ENCODE measurements at places on chromosomes 1 and 21. TPM values are rescaled to one million over a fixed set of nuclear protein-coding genes. Genes with fewer than 3 reads are reported as not detected.

GRCh38 chr1:6450943-6451373, 15.0 kb downstream of the TNFRSF25 start:
- H3K27me3 ChIP-seq, result peaks cover 34% of the 10 kb centered on the region
- no peaks in the 10 kb centered on the region for H3K36me3 ChIP-seq
- H3K27ac ChIP-seq, result no peak overlapping the region
- H3K4me1 ChIP-seq, result peaks cover 12% of the 10 kb centered on the region
- no peak for DNase-seq

The DAB1 gene
- total RNA-seq, result 14.0 TPM

DNA sequence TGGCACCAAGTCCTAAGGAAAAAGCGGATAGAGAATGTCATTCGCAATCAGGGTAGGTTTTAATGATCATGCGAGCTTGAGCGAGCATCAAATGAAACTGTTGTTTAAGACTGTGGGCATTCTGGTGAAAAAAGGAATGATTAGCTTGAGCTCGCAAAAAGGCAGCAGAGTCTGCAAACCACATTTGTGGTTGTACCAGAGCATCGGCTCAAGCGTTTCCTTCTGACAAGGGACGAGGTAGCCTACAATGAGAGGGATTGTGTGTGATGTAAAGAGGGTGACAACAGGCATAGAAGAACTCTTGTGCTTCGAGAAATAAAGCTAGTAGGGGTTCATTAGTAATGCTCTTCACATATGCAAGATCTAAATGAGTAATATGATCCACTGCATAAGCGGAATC, 11.1 kb upstream of the CD48 start:
- no peak overlapping the region for H3K27ac ChIP-seq
- peaks cover 6% of the 10 kb centered on the region for H3K27me3 ChIP-seq
- H3K36me3 ChIP-seq, result no peaks in the 10 kb centered on the region
- DNase-seq, result no peak
- H3K4me3 ChIP-seq, result no peak overlapping the region

The ITLN2 gene
- not detected for total RNA-seq

GRCh38 chr1:8004803-8005573, 21.1 kb downstream of the ERRFI1 start:
- H3K4me3 ChIP-seq, result no peak overlapping the region
- DNase-seq, result no peak
- peaks cover 8% of the 10 kb centered on the region for H3K4me1 ChIP-seq
- H3K27ac ChIP-seq, result peak overlapping the region; percentile 5

- peaks cover 8% of the 10 kb centered on the region for H3K27me3 ChIP-seq
- peak overlapping the region; percentile 91 for H3K27ac ChIP-seq
- peak overlapping the region; percentile 31 for H3K4me3 ChIP-seq
- no peaks in the 10 kb centered on the region for H3K36me3 ChIP-seq
Measured at GRCh38 chr1:62288224-62288623, 31.0 kb downstream of the KANK4 start.

DNA sequence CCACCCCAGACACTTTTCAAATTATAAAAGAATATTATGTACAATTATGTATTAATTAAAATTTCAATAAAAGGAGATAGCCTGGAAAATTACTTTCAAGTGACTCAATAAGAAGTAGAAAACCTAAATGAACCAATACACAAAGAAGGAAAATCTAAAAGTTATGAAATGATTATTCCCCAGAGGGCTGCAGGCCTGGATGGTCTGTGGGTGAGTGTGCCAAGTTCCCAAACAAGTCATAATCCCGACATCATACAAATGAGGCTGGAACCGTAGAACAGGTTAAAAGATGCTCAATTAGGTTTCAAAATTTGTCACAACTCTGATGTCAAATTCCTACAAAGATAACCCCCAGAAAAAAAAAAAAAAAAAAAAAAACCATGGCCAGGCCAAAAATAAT, 12.7 kb downstream of the SPATC1L start:
- no peaks in the 10 kb centered on the region for H3K4me1 ChIP-seq
- peaks cover 25% of the 10 kb centered on the region for H3K36me3 ChIP-seq
- no peak overlapping the region for H3K4me3 ChIP-seq
- DNase-seq, result no peak
- no peaks in the 10 kb centered on the region for H3K27me3 ChIP-seq

GRCh38 chr1:42420911-42421585, 34.8 kb downstream of the ZMYND12 start:
- H3K27me3 ChIP-seq, result no peaks in the 10 kb centered on the region
- no peak overlapping the region for H3K4me3 ChIP-seq
- DNase-seq, result no peak
- no peak overlapping the region for H3K27ac ChIP-seq
- peaks cover 6% of the 10 kb centered on the region for H3K4me1 ChIP-seq
- no peaks in the 10 kb centered on the region for H3K36me3 ChIP-seq

The HCRTR1 gene
- 0.23 TPM for total RNA-seq

DNA sequence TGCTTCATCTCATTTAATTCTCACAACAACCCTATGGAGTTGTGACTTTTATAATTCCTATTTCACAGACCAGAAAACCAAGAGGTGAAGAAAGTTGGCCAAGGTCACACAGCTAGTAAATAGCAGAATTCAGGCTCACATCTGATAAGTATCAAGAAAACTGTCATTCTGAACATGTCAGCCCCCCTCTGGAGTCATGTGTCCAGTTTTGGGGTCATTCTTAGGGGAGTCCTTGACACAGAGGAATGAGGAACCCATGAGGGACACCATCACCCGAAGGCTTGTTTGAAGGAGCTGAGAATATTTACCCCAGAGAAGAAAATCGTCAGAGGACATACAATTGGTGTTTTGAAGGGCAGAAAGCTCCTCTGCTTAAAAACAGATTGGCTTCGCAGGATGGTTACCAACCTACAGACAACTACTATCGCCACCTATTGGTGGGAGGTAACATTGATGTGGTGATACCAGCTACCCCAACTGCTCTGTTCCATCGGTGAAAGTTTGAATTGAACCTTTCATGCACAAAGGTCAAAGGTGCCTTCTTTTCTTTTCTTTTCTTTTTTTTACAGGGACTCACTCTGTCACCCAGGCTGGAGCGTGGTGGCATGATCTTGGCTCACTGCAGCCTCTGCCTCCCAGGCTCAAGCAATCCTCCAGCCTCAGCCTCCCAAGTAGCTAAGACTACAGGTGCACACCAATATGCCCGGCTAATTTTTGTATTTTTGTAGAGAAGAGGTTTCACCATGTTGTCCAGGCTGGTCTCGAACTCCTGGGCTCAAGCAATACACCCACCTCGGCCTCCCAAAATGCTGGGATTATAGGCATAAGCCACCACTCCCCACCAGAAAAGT, 31.3 kb downstream of the NCMAP start:
- H3K4me3 ChIP-seq, result no peak overlapping the region
- DNase-seq, result peak; percentile 27
- peaks cover 59% of the 10 kb centered on the region for H3K27me3 ChIP-seq
- peaks cover 16% of the 10 kb centered on the region for H3K4me1 ChIP-seq

GRCh38 chr21:38179511-38179910, 77.3 kb upstream of the KCNJ15 start:
- H3K36me3 ChIP-seq, result peaks cover 2% of the 10 kb centered on the region
- H3K27me3 ChIP-seq, result no peaks in the 10 kb centered on the region
- H3K4me3 ChIP-seq, result no peak overlapping the region
- H3K4me1 ChIP-seq, result no peaks in the 10 kb centered on the region
- no peak overlapping the region for H3K27ac ChIP-seq
